ENCODE measurements at places on chromosomes 12 and 14.

- no peak for DNase-seq
Observed at GRCh38 chr12:23707270-23707669, 242.2 kb downstream of the SOX5 start.

GRCh38 chr14:88140874-88141273 lies 135.9 kb downstream of the GPR65 start:
- DNase-seq, result no peak

GRCh38 chr12:21330682-21331253 lies 3.9 kb downstream of the SLCO1A2 start:
- DNase-seq, result no peak

- no peak for DNase-seq
Observed at GRCh38 chr12:52392465-52393007, 7.1 kb upstream of the KRT84 start.

- DNase-seq, result no peak
Observed at GRCh38 chr12:2475984-2476383, 318.8 kb upstream of the FKBP4 start.

GRCh38 chr12:2857021-2857431 lies at the start of gene TEX52:
TEX52 (minus strand) TSS chr12:2857039; CDS start chr12:2857026, 13 bp downstream.
- no peak for DNase-seq

- no peak for DNase-seq
Observed at GRCh38 chr12:59650588-59651228, 54.9 kb downstream of the SLC16A7 start.

DNA sequence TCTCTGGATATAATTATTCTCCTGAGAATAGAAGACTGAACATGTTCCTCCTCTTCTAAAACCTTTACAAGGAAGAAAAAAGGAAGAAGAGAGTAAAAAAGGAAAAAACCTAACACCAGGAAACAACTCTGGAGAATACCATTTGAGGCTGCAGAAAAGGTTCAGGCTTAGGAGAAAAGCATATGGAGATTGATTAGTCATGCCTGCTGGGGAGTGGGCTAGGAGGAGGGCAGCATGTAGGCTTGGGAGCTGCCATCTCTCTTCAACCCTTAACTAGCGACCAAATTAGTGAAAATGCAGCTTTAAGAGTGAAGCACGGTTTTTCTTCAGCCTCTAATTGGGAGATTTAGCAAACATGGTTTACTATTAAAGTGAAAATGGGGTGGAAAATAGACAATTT lies 273.0 kb upstream of the CRY1 start:
- no peak for DNase-seq

DNA sequence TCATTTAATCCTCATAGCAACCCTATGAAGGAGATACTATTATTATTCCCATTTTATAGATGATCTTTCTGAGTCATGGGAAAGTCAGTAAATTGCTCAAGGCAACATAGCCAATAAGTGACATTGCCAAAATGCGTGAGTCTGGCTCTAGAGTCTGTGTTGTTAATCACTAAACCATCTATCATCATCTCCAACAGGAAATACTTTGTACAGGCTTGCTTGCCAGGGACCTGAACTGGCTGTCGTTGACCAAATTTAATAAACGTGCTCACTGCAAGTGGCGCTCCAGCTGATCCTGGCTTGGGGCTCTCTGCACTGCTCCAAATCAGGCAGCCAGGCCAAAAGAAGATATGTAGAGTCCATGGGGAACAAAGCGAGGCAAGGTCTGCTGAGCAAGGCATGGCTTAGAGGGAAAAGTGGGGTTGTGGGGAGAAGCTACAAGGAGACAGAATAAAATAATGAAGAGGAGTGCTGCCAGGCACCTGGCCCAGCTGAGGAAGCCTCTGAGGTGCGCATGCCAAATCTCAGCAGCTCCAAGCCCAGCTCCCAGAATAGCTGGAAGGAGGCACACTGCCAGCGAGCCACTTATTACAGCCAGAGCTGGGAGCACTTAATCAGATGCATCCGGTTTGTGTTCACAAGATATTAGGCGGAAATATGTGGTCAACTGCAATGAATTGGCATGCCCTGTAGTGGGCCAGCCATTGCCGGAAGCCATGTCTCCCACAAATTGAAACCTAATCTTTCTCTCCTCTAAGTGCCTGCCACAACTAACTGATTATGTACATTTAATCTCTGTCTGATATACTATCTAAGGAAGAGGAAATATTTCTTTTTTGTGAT lies 43.3 kb upstream of the PTPRO start:
- DNase-seq, result no peak

DNA sequence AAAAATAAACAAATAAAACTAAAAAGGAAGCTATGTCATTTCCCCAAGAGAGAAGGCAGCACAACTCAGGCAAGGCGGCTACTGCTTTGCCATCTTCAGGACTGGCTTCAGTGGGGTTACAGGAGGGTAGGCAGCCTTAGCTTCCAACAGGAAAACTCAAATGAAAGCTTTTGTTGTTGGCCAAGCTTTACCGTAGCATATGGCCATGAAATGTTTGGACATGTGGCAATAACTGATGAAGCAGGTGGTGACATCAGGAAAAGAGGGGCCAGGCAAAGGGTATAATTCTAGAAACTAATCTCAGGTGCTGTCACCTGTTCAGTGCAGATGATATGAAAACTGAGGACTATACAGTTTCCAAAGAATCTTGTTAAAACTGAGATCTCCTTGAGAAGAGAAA lies 22.8 kb upstream of the NPFF start:
- no peak for DNase-seq

DNA sequence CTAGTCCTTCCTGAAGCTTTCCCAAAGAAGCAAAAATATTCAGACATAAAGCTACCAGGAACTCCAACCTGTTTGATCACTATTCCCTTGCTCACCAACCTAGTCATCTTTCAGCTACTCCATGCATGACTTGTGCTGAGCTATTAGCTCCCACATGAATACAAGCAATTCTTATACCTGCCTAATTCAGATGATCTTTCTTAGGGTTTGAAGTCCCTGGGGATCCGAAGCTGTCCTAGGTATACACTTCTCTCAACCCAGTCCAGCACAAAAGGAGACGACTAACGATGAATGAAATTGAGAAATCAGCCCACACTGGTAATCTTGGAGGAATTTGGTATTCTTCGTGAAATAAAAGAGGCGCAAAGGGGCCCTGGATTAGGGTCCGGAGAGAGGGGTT lies 631 bp upstream of the PTGR2 start:
- DNase-seq, result no peak

DNA sequence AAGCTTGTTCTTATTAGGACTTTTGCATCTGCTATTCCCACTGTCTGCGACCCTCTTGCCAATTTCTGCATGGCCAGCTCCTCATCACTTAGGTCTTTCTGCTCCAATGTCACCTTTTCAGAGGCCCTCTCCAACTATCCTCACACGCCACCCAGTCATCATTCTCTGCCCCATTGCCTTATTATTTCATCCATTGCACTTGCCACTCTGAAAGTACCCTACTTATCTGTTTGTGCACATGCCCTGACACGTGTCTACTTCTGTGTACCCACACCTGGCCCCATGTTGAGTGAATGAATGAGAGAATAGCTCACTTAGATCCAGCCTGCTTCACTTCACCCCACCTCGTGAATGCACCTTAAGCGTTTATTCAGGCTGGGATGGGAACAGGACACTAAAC lies 218.7 kb upstream of the TBX3 start:
- DNase-seq, result no peak
